Activated CD8-positive, alpha-beta memory T cell treated with anti-CD3 and anti-CD28 coated beads for 4 hours (primary cell): ENCODE measurements at places on chromosomes 16 and 17.

DNA sequence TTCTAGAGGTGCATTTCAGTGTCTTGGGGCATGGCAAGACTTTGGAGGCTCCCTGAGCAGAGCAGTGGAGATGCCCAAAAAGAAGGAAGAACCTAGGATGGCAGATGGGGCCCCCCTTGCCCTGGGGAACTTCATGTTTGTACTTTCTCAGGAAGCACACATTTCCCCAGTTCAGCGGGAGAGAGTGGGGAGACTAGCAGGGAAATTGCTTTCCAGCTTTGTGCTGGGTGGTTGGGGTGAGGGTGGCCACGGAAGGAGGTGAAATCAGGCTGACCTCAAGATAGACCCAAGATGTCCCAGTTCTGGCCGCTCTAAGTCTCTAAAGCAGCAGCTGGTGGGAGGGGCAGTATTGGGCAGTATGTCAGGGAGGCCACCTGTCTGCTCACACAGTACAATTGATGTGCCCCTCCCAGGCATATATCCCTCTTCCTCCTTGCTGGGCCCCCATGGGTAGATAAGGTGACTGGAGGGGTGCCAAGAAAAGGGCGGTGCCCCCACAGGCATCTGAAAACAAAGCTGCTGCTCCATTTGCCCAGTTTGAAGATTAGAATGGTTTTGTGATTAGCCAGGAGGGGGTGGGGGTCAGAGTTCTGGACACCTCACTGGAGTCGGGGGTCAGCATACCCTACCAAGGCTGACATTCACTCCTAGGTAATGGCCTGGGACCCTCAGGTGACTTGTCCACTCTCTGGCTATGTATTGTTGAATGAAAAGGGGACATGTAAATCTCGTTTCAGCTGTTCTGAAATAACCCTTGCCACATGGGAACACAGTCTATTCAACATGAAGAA is 17.1 kb upstream of the NAGLU start:
- DNase-seq = no peak

- no peak for DNase-seq
These were observed 15.4 kb downstream of the KIFC3 start for GRCh38 chr16:57786632-57787518.

GRCh38 chr16:30996324-30996984 is 11.4 kb downstream of the HSD3B7 start:
- no peak for DNase-seq

DNA sequence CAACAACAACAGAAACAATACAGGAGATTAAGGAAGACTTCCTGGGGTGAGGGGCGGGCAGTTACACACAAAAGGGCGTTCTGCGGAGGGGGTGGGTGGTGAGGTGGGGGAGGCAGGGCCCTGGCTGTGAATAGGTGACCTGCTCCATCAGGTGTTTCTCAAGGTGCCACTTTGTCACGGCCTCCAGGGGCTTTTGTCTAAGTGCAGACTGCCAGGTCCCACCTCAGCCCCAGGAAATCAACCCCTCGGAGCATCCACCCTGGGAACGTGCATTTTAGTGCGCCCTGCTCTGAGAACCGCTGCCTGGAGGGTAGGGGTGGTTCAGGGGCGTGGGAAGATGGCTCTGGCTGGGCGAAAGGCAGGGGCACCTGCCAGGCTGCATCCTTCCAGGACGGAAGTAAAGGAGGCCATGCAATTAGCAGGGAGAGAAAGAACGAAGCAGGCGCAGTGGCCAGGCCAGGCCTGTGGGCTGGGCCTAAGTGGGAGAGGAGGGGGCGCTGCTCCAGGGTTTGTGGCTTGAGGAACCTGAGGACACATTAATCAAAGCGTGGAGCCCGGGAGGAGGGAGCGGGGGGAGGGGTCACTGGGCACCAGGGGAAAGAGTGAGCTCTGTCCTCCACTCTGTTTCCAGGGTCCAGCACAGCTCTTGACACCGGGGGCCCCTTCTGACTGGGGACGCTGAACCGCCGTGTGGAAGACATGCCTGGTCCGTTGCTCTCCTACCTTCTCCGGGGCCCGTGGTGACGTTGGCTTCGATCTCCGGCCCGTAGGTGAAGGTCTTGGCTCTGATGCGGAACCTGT is 49.4 kb upstream of the CDC42EP4 start:
- DNase-seq = no peak

DNA sequence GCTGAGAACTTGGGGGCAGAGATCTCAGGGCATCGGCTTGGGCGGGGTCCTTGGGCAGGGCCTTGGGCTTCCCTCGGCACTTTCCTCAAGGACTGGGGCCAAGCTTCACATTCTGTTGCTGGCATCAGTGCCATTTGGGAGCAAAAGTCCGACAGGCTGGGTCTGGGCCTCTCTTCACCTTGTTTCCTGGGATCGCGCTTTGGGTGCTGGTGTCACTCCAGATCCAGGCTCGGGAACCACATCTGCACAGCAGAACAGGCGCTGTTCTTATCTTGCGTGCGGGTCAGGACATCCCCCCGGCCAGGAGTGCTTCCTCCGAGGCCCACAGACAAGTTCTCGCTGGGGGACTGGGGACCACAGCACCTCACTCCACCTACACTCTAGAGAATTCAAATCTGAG is 31.1 kb upstream of the CDH15 start:
- no peak for DNase-seq

DNA sequence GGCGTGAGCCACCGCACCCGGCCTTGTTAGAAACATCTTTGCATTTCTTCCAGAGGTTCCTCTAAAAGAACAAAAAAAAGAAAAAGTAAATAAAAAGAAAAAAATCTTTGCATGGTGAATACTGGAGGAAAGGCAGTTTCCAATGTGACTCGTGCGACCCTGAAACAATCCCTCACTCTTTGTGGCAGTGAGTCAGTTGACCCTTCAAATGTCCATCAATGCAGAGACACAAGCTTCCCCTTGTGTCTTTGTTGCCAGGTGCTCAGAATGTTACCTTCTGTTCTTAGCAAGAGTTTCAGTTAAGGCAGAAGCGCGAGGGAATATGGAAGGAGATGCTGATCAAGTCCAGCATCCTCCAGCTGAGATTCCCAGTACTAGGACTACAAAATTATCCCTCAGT is 16.4 kb downstream of the CACNG4 start:
- DNase-seq = no peak

GRCh38 chr16:55735120-55735781 is 79.5 kb downstream of the SLC6A2 start:
- no peak for DNase-seq

DNA sequence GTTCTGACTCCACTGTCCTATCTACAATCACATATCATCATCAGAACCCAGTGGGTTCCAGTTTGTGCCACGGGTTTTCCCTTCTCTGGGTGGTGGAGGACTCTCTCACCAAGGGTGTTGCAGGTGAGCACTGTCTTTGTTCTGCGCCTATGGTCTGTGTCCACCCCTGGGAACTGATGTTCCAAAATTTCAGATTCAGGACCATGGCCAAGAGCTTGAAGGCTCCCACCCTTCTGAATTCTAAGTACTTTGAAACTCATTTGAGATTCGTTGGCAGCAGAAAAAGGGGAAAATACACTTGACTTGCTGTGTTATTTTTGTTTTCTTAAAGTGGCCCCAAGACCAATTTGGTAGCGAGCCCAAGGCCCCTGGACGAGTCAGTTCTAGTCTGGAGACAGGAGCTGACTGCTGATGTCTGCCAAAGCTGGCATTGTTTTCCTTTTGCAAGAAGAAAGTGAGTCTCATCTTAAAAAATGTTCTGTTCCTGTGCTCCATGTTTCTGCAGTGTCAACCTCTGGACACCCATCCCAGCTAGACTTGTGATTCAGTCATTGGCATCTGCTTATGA is 310.9 kb downstream of the HAPSTR1 start:
- no peak for DNase-seq

GRCh38 chr17:61310590-61310989 is 89.1 kb upstream of the TBX2 start:
- DNase-seq = no peak

- DNase-seq = no peak
These were observed 34.9 kb upstream of the RGS9 start for GRCh38 chr17:65102235-65102634.

DNA sequence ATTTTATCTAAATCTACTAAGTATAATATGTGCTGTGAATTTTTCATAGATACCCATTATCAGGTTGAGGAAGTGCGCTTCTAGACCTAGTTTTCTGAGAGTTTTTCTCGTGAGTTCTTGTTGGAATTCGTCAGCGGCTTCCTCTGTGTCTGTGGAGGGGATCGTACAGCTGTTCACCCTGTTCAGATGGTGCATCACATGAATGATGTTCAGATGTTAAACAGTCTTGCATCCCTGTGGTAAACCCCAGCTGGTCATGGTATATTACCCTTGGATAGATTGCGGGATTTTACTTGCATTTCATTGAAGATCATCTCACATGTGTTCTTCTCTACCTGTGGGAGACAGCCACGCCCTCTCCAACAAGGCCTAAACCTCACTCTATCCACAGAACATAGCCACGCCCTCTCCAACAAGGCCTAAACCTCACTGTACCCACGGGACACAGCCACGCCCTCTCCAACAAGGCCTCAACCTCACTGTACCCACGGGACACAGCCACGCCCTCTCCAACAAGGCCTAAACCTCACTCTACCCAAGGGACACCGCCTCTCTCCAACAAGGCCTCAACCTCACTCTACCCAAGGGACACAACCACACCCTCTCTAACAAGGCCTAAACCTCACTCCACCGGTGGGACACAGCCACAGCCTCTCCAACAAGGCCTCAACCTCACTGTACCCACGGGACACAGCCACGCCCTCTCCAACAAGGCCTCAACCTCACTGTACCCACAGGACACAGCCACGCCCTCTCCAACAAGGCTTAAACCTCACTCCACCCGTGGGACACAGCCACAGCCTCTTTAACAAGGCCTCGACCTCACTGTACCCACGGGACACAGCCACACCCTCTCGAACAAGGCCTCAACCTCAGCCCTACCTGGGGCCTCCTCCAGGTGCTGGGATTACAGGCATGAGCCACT is 180.2 kb upstream of the CHMP6 start:
- DNase-seq = no peak

DNA sequence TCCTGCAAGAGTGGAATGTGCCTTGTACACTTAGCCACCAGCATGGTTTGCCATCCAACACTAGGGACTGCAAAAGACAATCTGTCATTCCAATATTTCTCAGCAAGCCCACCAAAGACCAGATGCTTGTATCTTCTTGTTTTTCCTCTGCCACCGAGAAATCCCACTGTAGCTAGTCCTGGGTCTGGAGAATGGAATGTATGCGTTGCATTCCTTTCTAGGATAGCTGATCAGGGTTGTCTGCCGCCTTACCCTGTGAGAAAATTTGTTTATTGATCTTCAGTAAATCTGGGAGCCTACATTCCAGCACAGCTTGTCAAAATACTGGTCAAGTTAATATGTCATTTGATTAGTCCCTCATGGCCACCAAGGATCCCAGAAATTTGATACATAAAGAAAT is 28.1 kb upstream of the ADAMTS18 start:
- DNase-seq = no peak

GRCh38 chr16:79874391-79874790 is 273.9 kb upstream of the MAF start:
- DNase-seq = no peak

GRCh38 chr16:67526149-67526791 is 2.4 kb upstream of the RIPOR1 start:
- no peak for DNase-seq

DNA sequence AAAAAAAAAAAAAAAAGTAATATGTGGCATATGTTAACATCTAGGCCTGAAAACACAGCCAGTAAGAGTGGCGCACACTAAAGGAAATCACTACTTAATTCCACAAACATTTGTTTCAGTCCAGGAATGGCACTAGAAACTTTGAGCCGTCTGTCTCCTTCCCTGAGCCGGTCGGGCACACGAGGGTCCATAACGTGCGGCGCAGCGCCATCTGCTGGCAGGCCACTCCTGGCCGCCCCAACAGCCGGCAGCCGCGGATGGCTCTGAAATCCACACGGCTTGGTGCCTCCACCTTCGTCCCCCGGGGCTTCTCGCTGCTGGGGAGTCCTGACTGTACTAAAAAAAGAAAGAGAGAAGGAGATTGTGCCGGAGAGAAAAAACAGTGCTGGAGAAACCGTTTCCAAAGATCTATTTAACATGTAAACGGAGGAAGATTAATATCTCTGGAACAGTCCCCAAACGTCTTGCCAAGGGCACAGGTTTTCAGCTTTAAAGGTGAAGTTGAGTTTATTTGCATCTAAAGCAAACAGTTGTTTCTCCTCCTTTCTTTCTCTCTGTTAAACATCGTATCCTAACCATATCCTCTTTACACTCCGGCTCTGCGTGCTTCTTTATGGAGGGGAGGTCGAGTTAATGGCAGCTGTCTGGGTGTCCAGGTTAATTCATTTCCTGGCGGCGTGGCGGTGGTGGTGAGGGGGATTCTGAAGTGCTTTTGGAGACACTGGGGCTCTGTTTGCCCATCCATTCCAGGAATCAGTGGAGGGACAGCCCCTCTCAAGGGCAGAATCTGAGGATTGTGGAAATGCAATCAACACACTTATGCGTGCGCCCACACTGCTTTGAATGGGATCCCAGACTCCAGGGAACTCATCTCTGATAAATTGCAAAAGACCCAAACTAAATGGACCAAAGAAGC is 611.3 kb upstream of the SALL1 start:
- no peak for DNase-seq

- DNase-seq = no peak
These were observed 45.2 kb upstream of the KPNB1 start for GRCh38 chr17:47604598-47604927.

- no peak for DNase-seq
These were observed 2338.4 kb downstream of the TP53TG3F start for GRCh38 chr16:35797811-35798210.

DNA sequence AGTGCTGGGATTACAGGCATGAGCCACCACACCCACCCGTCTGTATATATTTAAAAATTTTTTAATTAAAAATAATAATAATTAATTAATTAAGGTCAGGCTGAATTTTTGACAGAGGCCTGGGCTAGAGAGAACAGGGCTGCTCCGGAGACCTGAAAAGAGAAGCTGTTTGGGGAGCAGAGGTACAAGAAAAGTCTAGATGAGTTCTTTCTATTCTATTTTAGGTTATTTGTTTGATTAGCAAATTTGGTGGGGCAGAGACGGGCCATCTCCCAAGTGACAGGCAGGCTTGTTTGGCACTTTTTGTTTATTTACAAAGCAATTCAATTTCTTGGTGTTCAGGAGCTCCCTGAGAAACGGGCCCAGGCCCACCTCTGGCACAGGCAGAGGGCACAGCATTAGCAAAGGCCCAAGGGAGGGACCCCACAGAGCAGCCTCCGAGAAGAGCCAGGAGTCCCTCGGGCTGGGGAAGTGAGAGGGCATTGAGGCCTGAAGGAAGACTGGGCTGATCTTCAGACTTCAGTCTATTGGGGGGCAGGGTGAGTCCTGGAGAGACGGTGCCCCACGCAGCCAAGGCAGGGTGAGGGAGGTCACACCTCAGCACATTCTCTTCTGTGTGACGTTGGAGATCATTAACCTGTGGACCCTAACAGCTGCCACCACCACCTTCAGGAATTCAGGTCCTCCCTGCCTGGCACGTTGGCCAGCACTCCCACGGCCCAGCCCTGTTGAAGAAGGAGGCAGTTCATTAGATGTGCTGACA is 10.8 kb upstream of the RIPOR1 start:
- no peak for DNase-seq

DNA sequence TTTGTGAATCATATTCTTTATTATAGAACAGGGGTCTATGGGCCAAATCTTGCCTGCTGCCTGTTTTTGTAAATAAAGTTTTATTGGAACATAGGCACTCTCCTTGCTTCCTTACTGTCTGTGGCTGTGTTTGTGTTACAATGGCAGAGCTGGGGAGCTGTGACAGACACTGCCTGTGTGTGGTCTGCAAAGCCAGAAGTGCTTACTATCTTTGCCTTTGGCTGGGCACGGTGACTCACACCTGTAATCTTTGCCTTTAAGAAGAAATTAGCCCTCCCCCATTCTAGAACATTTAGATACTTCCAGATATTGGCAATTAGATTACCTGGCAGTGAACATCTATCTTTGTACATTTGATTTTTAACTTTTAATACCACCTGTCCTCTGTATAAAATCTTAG is 308.3 kb downstream of the FOXL1 start:
- DNase-seq = no peak
